ENCODE measurements at places on chromosomes 5 and 9.

DNA sequence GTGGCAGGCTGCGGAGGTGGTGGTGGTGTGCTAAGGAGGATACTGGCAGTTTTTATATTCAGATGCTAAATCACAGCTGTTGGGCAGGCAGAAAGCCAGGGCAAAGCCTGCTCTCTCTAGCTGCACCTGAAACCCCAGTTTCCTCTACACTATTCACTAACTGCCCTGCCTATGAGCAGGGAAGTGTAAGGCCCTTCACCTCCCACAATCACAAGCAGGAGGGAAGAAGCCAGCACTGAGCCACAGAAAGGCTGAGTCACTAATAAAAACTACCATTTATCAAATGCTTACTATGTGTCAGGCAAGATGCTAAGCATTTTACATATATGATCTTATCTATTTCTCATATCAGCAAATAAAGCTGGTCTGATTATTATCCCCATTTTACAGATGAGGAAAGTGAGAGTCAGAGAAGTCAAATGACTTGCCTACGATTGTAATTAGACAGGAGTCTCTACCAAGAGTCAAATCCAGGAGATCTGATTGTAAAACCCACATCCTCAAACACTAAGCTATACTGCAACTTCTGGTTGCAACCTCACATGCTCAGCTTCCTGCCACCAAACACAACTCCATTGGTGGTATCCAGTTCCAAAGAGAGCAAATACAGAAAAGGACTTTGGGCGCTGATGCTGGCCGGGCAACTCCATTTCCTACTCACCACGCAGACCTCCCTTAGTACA lies 17.7 kb upstream of the IL6ST start:
- DNase-seq = no peak

GRCh38 chr9:20884985-20885593 lies 146.4 kb downstream of the HACD4 start:
- peak; percentile 48 for DNase-seq

- DNase-seq = peak; percentile 89
These were observed 536.0 kb downstream of the PDE4D start for GRCh38 chr5:59357381-59357977.

DNA sequence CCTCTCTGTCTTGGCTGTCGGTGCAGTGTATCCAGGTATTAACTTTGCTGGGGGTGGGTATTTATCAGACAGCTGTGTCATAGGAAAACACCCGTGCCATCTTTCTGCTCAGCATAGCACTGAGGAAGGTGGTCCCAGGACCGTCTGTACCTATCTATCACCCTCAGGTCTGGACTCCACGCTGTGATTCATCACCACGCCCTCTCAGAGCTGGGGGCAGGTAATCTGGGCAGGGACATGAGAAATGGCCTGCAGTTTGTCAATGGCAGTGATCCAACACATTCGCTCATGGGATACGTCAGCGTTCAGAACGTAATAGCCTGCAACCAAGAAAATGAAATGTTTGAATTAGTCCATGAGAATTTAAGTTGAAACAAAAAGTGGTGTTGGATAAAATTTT lies 151.6 kb upstream of the MAP1B start:
- DNase-seq = no peak

GRCh38 chr5:155815248-155815647 lies 511.7 kb upstream of the SGCD start:
- no peak for DNase-seq

DNA sequence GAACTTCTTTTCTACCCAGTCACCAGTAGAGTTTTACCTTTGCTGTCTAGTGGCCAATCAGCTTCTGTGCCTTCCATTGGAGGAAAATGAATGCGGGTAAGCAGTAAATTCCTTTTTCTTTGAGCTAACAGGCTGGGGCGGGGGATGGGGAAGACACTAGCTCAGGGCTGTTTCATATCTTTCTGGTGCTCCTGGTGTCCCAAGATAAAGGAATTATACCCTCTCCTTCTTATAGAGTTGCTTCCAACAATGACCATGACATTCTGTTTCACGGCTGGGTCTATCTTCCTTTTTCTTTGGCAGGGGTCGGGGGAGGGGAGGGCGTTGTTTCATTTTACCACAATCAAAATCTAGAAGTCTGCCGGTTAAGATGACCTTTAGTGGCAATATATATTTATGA lies 51.2 kb upstream of the RPS23 start:
- no peak for DNase-seq

DNA sequence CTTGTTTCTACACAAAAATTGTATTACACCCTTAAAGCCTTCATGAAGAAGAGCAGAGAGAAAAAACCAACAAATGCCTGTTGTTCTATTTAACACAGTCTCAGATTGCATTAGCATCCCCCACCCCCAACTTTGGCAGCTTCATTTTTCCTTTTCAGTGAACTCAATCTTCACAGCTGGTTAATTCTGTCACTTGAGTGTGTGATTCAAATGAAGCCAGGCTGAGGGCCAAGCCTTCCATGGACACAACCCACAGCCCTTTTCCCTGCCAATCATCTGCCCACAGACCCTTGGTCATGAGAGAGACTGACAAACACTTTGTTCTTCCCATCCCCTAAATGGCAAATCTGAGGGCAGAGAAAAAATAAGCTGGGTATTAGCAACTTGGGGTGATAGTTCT lies 217.5 kb upstream of the NMUR2 start:
- DNase-seq = peak; percentile 75

DNA sequence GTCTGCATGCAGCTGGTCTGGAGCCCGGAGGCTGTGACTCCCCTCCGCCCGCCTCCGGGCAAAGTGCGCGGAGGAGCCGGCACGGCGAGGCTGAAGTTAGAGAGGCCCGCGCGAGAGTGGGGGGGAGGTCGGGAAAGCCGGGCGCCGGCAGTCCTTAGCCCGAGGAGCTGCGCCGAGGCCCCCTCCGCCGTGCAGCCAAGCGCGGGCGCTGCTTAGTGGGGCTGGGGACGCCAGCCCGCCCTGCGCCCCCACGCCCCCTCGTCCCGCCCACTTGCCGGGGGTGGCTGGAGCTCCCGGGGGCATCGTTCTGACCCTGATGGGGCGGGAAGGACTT lies 403 bp downstream of the NINJ1 start:
- peak; percentile 88 for DNase-seq

- DNase-seq = no peak
These were observed 88.3 kb downstream of the GIN1 start for GRCh38 chr5:103031607-103032006.

- no peak for DNase-seq
These were observed 47.0 kb upstream of the EXOC3 start for GRCh38 chr5:395921-396530.

GRCh38 chr5:170182491-170182890 lies 50.3 kb upstream of the C5orf58 start:
- peak; percentile 38 for DNase-seq

GRCh38 chr9:133767008-133767407 lies 28.9 kb upstream of the SARDH start:
- no peak for DNase-seq

DNA sequence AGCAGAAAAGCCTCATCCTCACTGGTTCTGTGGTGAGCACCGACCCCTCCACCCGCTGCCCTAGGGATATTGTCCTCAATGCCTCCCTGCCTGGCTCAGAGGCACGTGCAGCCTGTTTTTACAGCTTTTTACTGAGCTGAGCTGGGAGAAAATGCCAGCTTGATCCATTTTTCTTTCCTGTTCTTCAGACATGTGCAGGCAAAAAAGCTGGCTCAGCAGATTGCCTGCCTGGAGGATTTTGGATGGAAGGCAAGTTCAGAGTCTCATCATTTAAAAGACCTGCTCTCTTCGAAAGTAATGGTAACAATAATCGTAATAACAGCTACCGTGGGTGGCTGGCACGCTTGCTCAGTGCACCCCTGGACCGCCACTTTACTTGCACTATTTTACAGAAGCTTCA lies 135.0 kb upstream of the SMIM23 start:
- DNase-seq = no peak

DNA sequence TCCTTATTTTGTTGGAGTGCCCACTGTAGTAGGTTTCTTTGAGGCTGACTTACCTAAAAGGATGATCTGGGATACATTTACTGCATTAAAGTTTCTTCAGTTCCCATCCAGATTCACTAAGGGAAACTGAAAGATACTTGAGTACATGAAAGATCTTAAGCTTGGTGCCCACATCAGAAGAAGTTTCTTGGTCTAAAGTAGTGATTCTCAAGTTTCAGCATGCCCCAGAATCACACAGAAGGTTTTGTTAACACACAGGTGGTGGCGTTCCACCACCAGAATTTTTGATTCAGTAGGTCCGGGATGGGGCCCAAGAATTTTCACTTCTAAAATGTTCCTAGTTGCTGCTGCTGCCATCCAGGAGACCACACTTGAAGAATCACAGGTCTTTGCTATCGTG lies 171.0 kb downstream of the ZNF462 start:
- no peak for DNase-seq

- no peak for DNase-seq
These were observed 57.1 kb downstream of the BARX1 start for GRCh38 chr9:93898026-93898425.

GRCh38 chr5:172587061-172587405 lies 54.0 kb upstream of the NEURL1B start:
- DNase-seq = no peak

GRCh38 chr9:69483886-69484422 lies 158.9 kb downstream of the ENTREP1 start:
- DNase-seq = no peak

DNA sequence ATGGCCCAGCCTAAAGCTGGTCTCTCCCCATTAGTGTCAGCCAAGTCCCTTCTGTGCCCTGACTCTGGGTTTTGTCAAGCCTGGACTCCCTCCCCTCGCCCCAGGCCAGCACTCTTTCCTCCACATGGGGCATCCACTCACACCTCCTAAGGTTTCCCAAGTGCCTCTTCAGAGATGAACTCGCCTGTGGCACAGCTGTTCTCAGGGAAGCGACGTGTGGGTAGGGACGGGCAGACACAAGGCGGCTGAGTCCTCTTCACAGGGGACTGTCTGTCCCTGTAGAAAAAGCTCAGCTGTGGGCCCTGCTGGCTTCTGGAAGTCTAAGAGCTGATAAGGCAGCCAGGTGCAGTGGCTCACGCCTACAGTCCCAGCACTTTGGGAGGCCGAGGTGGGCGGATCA lies 78.5 kb downstream of the CACNA1B start:
- no peak for DNase-seq

DNA sequence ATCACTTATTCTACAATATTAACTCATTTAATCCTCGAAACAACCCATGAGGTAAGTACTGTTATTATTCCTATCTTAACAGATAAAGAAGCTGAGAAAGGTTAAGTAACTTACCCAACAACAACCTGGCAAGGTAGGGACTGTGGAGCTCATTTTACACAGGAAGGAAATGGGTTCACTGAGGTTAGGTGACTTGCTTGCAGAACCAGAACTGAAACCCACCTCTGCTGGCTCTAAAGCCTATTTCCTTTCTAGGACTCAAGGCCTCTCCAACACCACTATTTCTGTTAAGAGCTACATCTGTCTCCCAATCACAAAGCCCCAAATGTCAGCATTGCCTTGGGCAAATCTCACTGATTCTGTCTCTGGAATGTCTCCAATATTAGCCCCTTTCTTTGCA lies 38.9 kb upstream of the IFNK start:
- DNase-seq = no peak

DNA sequence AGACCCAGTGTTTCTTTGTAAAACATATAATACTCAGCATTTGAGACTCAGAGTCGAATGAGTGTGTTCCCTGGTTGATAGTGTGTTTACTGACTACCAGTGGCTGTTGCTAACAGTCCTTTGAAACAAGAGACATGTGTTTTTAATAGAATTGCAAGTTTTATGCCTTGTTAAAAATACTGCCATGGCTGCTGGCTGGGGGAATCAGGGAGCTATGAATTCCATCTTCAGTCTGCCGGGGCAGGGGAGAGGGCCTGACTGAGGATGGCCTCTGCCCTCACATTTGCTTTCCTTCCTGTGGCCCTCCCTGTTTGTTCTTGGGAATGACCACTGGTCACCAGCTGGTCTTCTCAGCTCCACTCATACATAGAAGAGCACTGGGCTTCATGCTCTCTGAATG lies 63.8 kb downstream of the PDZD2 start:
- DNase-seq = peak; percentile 21

GRCh38 chr5:95901676-95902627 lies 59.7 kb downstream of the ELL2 start:
- no peak for DNase-seq

- no peak for DNase-seq
These were observed 663.6 kb upstream of the RIOK2 start for GRCh38 chr5:97846643-97847042.

DNA sequence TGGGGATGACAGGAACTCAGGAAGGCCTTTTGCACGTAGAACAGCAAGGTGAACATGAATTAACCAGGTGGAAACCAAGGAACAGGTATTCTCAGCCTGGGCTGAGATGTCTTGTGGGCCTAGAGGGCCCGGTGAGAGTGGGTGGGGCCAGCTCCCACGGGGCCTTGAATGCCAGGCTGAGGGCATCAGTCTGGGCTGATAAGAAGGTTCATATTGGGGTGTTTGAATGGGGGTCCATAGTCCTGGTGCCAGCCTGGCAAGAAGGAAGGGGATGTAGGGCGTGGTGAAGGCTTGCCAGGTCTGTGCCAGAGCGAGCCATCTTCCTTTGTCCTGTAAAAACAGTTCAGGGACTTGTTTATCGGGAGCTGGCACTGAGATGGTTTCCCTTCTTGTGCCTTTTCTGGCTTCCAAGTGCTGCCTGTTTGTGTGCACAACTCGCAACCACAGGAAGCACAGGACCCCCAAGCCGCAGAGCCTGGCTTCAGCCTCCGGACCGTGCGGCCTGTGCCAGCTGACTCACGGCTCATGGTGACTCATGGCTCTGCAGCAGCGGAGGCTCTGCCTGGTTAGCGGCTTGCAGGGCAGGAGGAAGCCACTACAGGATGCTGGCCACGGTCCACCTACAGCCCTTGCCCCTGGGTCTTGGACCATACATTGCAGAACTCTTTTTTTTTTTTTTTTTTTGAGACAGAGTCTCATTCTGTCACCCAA lies 2.4 kb downstream of the CARD19 start:
- no peak for DNase-seq

GRCh38 chr9:32260151-32260862 lies 124.1 kb upstream of the ACO1 start:
- no peak for DNase-seq

- no peak for DNase-seq
These were observed 4.4 kb downstream of the HNRNPH1 start for GRCh38 chr5:179618923-179619554.

DNA sequence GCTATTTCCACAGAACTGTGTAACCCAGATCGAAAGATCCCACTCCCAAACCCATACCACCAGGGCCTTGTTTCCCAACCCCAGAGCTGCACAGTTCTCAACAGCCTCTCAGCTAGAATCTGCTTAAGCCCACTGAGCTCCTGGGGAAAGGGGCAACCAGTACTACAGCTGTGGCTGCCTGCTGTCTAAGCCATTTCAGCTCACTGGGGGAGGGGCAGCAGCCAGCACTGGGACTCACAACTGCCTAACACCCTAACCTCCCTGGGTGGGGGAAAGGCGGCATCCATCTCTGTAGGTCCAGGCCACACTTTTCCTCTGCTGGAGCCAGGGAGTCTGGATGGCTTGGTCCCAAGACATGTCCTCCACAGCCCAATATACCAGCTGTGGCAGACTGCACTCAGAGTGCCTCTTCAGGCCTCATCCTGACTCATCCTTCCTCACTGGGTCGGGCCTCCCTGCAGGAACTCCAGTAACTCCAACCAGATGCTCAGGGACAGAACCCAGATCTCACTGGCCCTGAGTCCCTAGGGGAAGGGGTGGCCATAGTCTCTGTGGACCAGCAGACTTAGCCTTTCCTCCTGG lies 241.4 kb downstream of the HINT1 start:
- no peak for DNase-seq
